ENCODE measurements at places on chromosomes 1 and 21.

- DNase-seq = no peak
Measured at GRCh38 chr1:206049293-206049692, 3.7 kb upstream of the RHEX start.

GRCh38 chr1:210696709-210697108 is 368.0 kb downstream of the HHAT start:
- no peak for DNase-seq

DNA sequence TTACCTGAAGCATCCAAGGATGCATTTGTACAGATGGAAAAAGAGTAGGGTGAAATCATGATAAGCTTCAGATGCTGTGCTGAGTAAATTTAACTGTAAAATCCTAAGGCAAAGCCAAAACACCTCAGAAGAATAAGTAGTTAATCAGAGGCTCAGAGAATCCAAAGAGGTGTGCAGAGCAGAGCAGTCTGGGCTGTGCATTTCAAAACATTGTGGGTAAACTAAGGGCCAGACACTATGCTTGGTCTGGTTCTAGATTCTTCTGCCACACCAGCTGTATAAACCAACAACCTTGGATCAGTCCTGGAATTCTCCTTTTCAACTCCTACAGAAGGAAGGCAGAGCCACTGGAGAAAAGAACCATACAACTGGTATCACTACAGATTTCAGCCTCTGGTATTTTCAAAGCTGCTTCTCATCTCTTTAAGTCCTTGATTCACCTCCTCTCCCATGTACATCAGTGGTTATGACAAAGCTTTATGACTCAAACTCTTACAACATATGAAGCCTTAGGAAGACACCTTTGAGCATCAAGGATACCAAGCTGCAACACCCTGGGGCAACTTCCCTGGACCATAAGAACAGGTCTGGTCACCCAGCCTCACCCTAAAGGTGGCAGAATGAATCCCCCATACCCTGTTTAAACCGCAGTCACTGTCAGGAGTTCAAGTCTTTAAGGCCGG is 11.6 kb upstream of the HIPK1 start:
- no peak for DNase-seq

DNA sequence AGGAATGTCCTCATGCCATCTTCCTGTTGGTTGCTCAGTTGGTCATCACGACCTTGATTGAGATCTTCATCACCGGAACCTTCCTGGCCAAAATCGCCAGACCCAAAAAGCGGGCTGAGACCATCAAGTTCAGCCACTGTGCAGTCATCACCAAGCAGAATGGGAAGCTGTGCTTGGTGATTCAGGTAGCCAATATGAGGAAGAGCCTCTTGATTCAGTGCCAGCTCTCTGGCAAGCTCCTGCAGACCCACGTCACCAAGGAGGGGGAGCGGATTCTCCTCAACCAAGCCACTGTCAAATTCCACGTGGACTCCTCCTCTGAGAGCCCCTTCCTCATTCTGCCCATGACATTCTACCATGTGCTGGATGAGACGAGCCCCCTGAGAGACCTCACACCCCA is 42.9 kb downstream of the KCNJ15 start:
- DNase-seq = no peak

GRCh38 chr1:154328318-154329151 is 3.2 kb downstream of the ATP8B2 start:
- peak; percentile 87 for DNase-seq

DNA sequence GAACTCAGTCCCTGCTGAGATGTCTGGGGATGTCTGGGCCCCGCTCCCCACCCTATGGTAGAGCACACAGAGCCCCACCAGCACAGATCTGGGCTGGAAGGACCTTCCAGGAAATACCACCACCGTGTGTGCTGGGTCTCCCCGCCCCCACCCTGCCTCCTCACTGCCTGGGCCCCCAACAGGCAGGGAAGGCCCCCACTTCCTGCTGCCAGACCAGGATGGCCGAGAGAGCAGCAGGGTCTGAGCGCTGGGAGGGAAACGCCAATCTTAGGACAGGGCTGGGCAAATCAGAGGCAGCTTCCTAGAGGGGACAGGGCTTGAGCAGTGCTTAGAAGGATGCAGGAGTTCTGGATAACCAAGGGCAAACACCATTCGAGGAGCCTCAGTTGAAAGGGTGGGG is 11.9 kb downstream of the ADGRB2 start:
- DNase-seq = no peak

DNA sequence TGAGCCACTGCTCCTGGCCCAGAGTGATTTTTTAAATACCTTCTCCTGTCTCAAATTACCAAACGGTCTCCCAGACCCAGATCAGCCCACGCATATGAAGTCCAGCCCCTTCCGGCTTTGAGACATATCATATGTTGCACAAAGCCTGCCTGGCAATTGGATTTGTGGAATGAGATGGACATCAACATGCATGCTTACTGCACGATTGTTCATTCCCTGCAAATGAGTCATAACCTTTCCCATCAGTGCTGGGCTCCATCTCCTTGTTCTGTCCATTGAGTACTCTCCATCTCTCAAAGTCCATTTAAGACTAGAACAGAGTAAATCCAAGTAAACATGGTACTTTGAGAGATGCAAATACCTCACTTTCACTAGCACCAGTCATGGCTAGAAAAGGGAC is 612.2 kb upstream of the USP24 start:
- DNase-seq = no peak

DNA sequence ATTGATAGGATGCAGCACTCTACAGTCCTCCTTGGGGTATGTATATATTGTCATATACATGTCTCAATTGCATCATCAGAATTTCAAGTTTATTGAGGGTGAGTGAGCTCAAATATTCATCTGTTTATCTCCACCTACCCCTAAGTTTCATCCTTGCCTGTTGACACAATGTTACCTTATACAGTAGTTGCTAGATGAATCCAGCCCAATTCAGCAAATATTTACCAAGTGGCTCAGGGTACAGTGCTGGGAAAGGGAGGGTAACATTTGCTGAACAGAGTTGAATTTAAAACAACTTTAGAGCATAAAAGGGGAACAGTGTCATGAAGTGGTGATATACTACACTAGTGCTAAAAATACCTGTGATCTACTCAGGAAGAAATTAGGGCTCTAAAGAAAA is 14.4 kb downstream of the ELAVL4 start:
- DNase-seq = no peak

DNA sequence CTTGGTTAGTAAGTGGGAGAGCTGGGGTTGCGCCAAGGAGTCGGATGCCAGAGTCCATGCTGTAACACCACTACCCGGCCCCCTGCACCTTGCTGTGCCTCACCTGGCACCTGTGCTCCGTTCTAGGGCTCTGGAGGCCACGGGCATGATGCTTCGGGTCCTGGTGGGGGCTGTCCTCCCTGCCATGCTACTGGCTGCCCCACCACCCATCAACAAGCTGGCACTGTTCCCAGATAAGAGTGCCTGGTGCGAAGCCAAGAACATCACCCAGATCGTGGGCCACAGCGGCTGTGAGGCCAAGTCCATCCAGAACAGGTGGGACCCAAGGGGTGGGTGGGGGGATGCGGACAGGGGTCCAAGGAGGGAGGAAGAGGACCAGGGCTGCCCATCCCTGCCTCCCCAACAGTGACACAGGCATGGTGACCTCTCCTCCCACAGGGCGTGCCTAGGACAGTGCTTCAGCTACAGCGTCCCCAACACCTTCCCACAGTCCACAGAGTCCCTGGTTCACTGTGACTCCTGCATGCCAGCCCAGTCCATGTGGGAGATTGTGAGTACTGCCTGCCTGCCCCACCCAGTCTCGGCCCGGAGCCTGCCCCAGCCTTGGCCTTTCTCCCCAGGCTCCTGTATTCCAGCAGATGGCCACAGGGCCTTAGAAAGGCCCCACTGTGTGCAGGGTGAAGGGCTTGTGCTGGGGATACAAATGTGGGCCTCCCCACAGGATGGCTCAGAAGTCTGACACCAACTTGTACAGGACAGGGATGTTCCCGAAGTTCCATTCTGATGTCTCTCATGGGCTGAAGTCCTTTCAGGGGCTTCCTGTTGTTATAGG is 9.6 kb upstream of the HTR6 start:
- no peak for DNase-seq

DNA sequence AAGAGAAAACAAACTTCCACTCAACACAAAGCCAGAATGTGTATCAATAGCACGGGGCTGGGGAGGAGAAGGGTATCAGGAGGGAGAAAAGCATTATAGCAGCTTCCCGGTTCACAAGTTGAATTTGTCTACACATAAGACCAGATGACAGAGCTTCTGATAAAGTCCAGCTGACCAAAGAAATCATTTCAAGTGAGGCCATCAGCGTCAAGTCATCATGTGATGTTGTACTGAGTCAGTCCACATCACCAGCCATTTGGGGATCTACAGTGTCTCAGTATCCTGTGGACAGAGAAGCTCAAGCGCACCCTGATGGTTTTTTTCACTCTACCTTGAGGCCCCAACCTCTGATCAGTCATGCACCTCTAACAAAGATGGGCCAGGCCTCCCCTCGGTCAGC is 33.0 kb downstream of the SETD4 start:
- no peak for DNase-seq

GRCh38 chr1:85330711-85331290 is 54.4 kb upstream of the BCL10 start:
- no peak for DNase-seq

GRCh38 chr1:103582464-103582863 is 11.1 kb downstream of the AMY2B start:
- no peak for DNase-seq

DNA sequence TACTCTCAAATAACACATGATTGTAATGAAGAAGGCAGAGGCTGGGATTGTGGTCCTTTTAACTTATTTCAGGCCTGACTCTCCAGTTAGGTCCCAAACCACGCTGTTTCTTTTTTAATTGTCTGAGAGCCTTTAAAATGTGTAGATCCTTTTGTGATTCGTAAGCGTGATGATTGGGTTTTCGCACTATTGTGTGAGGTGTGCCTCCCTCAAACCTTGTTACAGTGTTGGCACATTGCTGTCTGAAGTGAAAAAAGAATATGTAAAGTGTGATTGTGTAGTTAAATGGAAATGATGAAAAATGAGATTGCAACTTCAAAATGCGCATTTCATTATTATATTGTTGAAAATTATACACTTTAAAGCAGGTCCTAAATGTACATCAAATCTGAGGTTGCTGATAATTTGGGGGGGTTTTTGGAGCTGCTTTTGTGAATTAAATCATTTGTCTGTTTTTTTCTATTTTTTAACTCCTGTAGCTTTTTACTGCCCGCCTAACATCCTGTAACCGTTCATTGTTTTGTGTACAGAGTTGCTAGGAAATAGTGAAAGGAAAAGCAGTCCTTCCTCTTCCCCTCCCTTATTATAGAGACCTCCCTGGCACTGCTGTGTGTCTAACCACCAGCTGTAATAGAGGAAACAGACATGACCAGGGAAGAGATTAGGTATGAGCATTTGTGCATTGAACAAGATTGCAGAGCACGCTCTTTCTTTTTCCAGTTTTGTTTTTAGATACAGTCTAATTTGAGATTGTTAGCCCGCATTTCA is 43.3 kb downstream of the IARS2 start:
- no peak for DNase-seq

- no peak for DNase-seq
Measured at GRCh38 chr1:69846267-69846666, 278.5 kb downstream of the LRRC7 start.

DNA sequence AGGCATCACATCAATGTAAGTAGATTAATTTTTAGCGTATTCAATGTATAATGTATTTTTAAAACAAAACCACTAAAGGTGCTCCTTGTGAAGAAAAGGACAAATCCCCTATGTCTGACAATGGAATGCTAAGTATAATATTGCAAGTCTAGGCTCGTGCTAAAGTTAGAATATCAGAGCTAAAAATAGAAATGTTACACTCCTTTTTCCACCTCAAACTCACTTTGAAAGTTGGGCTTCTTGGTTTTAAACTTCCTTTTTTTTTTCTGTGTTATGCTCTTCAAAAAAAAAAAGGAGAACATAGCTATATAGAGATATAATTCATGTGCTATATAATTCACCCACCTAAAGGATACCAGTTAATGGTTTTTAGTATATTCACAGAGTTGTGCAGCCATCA is 3.6 kb upstream of the SERBP1 start:
- DNase-seq = no peak

GRCh38 chr1:180693564-180694244 is 61.9 kb downstream of the XPR1 start:
- DNase-seq = no peak

GRCh38 chr1:26602378-26602959 is 72.9 kb downstream of the RPS6KA1 start:
- DNase-seq = no peak

DNA sequence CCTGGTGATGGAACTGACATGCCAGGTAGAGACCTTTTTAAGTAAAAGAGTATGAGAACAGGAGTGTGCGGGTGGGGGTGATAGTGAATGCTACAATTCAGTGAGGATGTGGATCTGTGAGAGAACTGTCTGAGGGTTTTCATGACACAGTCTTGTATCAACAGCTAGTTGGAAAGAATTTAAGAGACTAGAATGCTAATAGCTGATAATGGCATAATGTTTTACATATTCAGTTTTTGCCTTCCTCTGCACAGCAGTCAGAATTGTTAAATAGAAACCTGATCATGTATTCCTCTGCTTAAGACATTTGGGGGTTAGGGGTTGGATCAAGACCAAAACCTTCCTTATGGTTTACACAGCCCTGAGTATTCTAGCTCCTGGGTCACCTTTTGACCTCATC is 152.8 kb upstream of the ZRANB2 start:
- DNase-seq = no peak

DNA sequence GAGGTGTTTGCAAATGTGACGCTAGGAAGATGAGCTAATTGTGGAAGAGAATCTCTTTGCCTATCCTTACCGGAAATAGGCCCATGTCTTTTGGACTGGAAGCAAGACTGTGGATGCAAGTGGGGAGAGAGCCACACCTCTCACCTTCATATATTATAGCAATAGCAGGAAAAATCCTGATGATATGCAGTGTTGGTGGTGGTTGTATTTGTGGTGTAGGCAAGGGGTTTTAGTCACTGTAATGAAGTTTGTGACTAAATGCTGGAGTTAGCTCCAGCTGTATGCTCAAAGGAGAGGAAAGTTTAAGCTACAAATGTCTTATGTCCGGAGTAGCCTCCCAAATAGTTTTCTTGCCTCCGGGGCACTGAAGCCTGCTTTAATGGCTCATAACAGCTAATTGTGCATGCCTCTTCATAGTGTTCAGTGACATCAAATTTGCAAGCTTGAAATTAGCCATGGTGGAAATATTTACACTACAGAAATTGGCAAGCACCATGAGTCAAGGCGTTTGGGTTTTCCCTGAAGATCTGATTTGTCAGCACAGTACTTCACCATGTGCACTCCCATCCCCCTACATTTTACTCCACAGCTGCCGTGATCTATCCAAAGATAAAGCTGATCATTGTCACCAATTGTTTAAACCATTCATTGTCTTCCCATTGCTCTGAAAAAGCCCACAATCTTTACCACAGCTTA is 102.6 kb upstream of the ZNF644 start:
- no peak for DNase-seq
